ENCODE measurements at places on chromosomes 4 and X. TPM values are rescaled to one million over a fixed set of nuclear protein-coding genes. Genes with fewer than 3 reads are reported as not detected.

The KCND1 gene
- 1.9 TPM for total RNA-seq

The MAGED4 gene
- 34.0 TPM for total RNA-seq

The GYPA gene
- total RNA-seq, result not detected

The NHS gene
- total RNA-seq, result 4.6 TPM

The FGD1 gene
- total RNA-seq, result 9.3 TPM

The STK32B gene
- 0.50 TPM for total RNA-seq

All from smooth muscle cell of trachea (primary cell).